Transverse colon (tissue), 4 donors: ENCODE measurements at places on chromosomes 2 and 18.

DNA sequence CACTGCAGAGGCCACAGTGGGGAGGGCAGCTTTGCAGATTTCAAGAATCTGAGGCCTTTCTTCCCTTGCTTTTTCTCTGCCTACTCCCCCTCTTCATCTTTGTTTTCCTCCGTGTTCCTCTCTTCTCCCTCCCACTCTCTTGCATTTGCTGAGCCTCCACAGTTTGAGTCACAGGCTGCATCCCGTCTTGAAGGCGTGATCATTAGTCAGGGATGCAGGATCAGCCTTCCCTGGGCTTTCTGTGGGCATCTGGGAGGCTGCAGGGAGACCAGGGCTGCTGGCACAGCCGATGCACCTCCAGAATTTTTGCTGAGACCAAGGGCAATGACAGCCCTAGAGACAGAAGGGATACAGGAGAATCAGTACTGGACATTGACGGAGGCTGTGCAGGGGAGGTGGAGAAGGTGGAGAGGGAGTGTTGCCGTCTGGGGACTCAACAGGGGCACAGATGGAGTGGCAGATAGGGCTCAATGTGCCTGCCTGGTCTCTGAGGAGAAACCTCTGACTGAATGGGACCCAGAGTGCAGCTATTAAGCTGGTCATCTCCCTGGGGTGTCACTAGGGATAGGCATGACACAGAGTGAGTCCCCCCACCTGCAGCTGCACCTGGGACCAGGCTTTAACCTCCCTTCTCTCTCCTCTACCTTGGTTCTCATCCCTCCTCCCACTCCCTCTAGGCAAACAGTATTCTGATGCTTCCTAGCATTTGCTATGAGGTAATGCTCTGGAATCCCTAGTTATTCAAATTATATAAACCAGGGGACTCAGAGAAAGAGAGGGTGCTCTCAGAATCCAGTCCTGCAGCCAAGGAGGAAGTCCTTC lies 29.0 kb upstream of the DNAJC27 start:
- DNase-seq, result no peak

GRCh38 chr2:62928015-62928414 lies 122.6 kb upstream of the OTX1 start:
- no peak for DNase-seq

DNA sequence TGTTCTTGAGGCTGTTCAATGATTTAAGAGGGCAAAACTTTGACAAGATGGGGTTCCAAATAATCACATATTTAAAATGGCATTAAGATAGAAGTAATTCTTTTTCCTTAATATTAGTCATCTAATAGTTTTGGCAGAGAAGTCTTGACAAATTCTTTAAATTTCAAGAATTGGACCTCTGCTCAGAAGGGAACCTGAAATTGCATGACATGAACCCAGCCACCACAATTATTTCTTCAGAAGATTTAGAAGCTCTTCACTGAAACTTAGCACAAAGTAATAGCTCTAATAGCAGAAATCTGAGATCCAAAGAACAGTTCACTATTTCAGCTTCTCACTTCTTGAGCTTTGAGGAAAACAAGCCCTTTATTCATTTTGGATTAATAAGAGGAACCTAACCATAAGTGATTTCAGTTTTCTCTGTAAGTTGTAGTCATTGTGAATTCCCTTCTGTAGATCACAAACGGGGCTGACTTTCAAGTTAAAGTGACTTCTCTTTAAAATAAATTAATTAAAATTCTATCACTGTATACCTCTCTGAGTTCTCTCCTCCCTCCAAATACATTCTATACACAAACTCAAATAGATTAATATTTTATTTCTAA lies 100.6 kb upstream of the ITGA4 start:
- no peak for DNase-seq

DNA sequence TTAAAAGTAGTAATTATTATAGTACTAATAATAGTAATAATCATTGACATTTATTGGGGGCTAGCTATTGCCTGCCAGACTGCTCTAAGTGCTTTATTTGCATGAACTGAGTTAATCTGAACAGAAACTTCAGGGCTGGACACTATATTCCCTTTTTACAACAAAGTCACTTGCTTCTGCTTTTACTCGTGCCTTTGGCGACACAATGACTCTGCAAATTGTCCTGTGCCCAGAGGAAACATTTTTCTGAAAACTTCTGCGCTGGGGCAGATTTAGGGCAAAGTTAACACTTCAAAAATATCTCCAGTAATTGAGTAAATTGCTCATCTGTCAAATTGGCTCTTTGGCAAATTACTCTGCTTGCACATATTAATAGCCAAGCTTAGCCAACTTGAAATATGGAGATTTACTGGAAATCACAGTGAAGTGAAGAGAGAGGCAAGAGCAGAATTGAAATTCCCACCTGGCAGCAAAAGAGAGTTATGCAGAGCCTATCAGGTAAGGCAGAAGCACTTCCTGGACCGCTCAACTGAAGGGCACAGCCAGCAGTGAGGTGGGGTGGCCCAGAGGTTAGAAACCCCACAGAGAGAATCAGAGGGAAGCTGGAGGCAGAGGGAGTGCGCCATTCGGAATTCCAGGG lies 36.3 kb downstream of the BMP10 start:
- DNase-seq, result no peak

- DNase-seq, result no peak
These were observed 294.3 kb upstream of the KCNH7 start for GRCh38 chr2:163132850-163133249.

GRCh38 chr2:239966029-239966852 lies 58.9 kb downstream of the NDUFA10 start:
- DNase-seq, result no peak
